ENCODE measurements at places on chromosomes 1 and 21.

DNA sequence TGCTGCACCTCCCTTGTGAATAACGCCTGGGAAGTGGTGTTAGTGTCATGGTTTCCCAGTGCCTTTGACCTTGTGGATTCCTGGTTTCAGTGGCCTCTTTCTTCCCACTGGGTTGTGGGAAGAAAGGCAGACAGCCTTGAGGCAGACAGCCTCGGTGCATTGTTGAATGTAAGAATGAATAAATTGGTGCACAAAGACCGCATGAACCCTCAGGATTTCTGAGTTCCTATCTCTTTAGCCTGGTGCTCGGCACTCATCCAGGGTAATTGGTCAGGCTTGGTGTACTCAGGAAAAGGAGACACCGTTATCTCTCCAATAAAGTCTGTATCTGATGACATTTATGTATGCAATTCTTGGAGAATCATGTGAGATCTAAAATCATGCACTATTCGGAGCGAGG lies 5.1 kb downstream of the ZNF362 start:
- H3K4me1 ChIP-seq, result peaks cover 46% of the 10 kb centered on the region
- peak overlapping the region; percentile 7 for H3K4me3 ChIP-seq
- H3K27me3 ChIP-seq, result no peaks in the 10 kb centered on the region
- peaks cover 3% of the 10 kb centered on the region for H3K36me3 ChIP-seq

DNA sequence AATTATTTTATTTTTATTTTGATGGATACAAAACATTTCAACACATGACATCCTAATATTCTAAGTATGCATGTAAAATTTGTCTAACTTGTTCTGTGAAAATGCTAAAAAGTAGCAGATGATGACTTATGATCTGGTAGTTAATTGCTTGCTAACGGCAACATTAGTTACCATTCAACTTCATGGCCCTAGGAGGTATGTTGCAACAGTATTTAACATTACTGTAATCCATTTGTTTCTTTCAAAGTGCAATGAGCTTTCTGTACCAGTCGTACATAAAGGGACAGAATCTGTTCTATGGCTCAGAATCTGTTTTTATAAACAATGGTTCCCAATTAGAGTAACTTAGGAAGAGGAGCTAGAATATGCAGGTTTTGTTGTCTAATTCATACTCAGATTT lies 91.5 kb upstream of the ZNHIT6 start:
- no peaks in the 10 kb centered on the region for H3K36me3 ChIP-seq
- peak overlapping the region; percentile 42 for H3K27ac ChIP-seq
- no peak for DNase-seq
- no peak overlapping the region for H3K4me3 ChIP-seq
- H3K4me1 ChIP-seq, result peaks cover 24% of the 10 kb centered on the region
- no peaks in the 10 kb centered on the region for H3K27me3 ChIP-seq

DNA sequence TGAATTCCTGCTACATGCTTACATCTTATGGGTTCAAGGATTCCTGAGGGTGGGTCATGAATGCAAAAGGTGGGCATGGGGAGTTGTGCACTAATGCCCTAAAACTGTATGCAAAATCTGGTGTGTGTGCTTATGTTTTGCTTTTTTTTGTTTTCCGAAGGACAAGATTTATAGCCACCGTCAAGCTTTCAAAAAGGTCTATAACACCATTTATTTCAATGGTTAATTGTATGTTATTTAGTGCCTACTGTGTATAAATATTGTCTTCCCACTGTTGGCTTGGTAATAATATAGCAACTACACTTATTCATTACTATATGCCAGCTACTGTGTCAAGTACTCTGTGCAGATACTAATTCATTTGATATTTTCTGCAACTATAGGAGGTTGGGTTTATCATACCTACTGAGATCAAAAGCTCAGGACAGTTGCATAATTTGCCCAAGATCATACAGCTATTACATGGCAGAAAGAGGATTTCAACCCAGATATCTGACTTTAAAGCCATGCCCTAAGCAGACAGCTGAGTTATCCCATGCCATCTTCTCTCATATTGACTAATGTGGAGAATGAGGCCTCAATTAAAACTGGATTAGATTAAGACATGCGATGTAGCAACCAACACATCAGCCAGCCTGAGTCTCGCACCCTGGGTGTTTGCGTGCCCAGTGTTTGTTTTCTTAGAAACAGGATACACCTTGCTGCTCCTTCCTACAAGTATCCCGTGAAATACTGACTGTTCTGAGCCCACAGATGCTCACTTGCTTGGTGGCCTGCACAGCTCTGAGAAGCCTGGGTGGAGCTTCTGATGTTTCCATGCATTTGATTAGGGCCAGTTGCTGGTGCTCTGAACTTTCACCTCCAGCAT lies 34.6 kb downstream of the GADD45A start:
- H3K4me3 ChIP-seq, result no peak overlapping the region
- no peak for DNase-seq
- H3K27ac ChIP-seq, result no peak overlapping the region
- H3K27me3 ChIP-seq, result no peaks in the 10 kb centered on the region

DNA sequence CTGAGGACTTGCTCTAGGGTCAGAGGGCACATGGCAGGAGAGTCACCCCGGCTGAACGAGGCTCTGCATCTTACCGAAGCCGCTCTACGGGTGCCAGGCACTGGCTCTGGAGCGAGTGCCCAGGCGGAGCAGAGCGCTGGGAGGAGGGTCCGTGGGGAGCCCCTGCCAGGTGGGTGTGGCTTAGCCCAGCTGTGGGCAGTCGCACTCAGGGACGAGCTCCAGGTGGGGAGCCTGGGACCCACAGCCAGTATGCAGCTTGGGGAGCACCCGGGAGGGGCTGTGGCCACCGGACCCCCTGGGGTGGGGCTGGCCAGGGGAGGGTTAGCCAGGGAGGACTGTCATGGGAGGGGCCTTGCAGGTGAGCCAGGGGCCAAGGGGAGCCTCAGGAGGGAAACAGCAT lies 3.8 kb downstream of the AGRN start:
- H3K27ac ChIP-seq, result no peak overlapping the region
- H3K36me3 ChIP-seq, result no peaks in the 10 kb centered on the region
- H3K4me1 ChIP-seq, result peaks cover 8% of the 10 kb centered on the region
- no peak overlapping the region for H3K4me3 ChIP-seq

- H3K36me3 ChIP-seq, result peaks cover 15% of the 10 kb centered on the region
- no peaks in the 10 kb centered on the region for H3K27me3 ChIP-seq
- no peak for DNase-seq
Measured at GRCh38 chr1:85578321-85579295, 2.0 kb upstream of the CCN1 start.

- no peak for DNase-seq
- H3K27me3 ChIP-seq, result no peaks in the 10 kb centered on the region
- no peaks in the 10 kb centered on the region for H3K4me1 ChIP-seq
- no peak overlapping the region for H3K27ac ChIP-seq
- H3K36me3 ChIP-seq, result no peaks in the 10 kb centered on the region
Measured at GRCh38 chr1:3727042-3727824, 25.0 kb upstream of the CCDC27 start.

GRCh38 chr1:203858055-203858454 lies 3.3 kb upstream of the SNRPE start:
- peaks cover 4% of the 10 kb centered on the region for H3K36me3 ChIP-seq
- H3K27me3 ChIP-seq, result no peaks in the 10 kb centered on the region
- peak overlapping the region; percentile 73 for H3K27ac ChIP-seq
- no peak for DNase-seq
- H3K4me1 ChIP-seq, result peaks cover 8% of the 10 kb centered on the region

DNA sequence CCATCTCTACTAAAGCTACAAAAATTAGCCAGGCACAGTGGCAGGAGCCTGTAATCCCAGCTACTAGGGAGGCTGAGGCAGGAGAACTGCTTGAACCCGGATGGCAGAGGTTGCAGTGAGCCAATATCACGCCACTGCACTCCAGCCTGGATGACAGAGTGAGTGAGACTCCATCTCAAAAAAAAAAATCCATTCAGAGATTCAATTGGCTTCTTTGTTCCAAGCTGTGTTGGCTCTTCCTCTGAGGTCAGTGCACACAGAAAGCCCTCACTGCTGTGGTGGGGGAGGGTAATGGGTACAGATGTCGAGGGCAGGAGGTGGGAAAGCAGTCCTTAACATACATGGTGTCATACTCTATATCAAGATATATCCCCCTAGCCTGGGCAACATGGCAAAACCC lies 14.7 kb downstream of the TIE1 start:
- DNase-seq, result no peak
- no peak overlapping the region for H3K4me3 ChIP-seq
- H3K27me3 ChIP-seq, result no peaks in the 10 kb centered on the region
- H3K27ac ChIP-seq, result no peak overlapping the region

DNA sequence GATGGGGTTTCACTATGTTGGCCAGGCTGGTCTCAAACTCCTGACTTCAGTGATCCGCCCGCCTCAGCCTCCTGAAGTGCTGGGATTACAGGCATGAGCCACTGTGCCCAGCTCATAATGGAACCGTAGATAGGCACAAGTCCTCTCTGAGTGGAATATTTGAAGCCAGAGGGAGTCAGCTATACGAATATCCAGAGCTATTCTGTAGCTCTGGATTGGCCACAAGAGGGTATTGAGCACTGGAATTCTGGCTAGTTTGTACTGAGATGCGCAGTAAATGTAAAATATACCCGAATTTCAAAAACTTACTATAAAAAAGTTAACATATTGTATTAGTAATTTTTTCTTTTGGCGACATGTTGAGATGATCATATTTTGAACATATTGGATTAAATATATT lies 851 bp upstream of the VPS13D start:
- H3K4me3 ChIP-seq, result no peak overlapping the region
- H3K27ac ChIP-seq, result no peak overlapping the region
- H3K4me1 ChIP-seq, result peaks cover 17% of the 10 kb centered on the region
- H3K27me3 ChIP-seq, result no peaks in the 10 kb centered on the region
- H3K36me3 ChIP-seq, result no peaks in the 10 kb centered on the region

GRCh38 chr1:18794561-18794960 lies 64.9 kb downstream of the TAS1R2 start:
- H3K36me3 ChIP-seq, result no peaks in the 10 kb centered on the region
- no peaks in the 10 kb centered on the region for H3K4me1 ChIP-seq
- DNase-seq, result no peak
- H3K4me3 ChIP-seq, result no peak overlapping the region

GRCh38 chr1:164369698-164370365 lies 189.2 kb upstream of the PBX1 start:
- DNase-seq, result no peak
- H3K4me1 ChIP-seq, result no peaks in the 10 kb centered on the region
- H3K4me3 ChIP-seq, result no peak overlapping the region
- no peak overlapping the region for H3K27ac ChIP-seq
- no peaks in the 10 kb centered on the region for H3K36me3 ChIP-seq

DNA sequence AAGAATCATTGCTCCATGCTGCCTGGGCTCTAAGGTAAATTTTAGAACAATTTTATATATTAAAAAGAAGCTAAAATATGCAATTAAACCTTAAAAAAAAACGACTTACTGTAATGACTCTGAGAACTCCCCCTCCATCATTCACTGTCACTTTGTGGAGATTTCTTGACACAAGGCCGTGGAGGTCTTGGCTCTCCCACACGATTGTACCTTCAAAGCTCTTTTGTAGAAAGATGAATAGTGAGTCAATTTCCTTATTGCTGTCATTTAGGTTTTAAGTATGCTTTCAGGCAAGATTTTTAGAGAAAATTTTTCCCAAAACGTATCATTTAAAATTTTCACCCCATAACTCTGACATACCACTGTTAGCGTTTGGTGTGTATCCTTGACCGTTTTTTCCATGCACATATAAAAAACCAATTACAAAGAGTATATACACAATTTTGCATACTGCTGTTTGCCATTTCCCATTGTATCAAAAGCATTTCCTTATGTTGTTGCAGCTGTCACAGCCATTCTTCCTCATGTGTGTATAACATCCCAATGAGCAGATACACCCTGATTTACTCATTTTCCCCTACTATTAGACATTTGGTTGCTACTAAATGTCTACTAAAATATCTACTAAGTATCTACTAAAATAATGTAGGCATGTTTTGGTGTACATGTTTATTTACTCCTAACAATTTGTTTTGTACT lies 33.4 kb downstream of the B3GALNT2 start:
- H3K27ac ChIP-seq, result no peak overlapping the region
- peaks cover 6% of the 10 kb centered on the region for H3K36me3 ChIP-seq
- no peaks in the 10 kb centered on the region for H3K27me3 ChIP-seq

DNA sequence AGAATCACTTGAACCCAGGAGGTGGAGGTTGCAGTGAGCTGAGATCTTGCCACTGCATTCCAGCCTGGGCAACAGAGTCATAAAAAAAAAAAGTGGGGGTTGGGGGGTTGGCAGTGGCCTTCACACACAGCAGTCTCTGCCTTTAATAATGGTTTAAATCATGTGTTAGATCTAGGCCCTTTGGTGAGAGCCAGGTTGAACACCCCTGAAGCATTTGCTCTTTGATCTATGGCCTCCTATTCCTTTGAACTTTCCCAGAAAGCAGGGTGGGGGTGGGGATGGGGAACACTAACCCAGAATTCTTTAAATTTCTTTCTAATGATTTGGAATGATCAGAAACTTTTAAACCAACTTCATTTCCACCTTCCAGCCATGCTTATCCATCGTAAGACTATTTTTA lies 313.0 kb downstream of the KIF26B start:
- H3K27me3 ChIP-seq, result no peaks in the 10 kb centered on the region
- H3K4me3 ChIP-seq, result no peak overlapping the region
- H3K36me3 ChIP-seq, result no peaks in the 10 kb centered on the region
- no peaks in the 10 kb centered on the region for H3K4me1 ChIP-seq

DNA sequence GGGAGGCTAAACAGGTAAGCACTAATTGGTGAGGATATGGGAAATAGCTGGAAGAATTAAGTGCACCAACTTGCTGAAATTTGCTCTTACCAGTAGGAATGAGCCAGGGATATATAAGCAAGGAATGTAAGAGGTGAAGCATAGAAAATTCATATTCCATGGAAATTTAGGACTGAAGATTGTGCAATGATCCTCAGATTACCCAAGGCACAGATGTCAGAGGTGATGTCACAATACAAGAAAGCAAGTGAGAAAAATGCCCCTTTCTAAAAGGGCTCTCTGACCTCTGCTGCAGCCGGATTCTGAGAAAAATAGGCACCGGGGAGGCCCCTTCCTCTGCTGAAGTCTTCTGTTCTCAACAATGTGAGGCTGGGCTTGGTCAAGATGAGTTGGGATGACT lies 112.3 kb upstream of the ZNF678 start:
- no peak for DNase-seq
- H3K27ac ChIP-seq, result no peak overlapping the region
- H3K4me1 ChIP-seq, result no peaks in the 10 kb centered on the region
- H3K36me3 ChIP-seq, result no peaks in the 10 kb centered on the region
- H3K27me3 ChIP-seq, result no peaks in the 10 kb centered on the region
- H3K4me3 ChIP-seq, result no peak overlapping the region

- no peaks in the 10 kb centered on the region for H3K4me1 ChIP-seq
- no peak for DNase-seq
- no peak overlapping the region for H3K4me3 ChIP-seq
- no peak overlapping the region for H3K27ac ChIP-seq
Measured at GRCh38 chr1:182685215-182685614, 828 bp upstream of the RGS8 start.

DNA sequence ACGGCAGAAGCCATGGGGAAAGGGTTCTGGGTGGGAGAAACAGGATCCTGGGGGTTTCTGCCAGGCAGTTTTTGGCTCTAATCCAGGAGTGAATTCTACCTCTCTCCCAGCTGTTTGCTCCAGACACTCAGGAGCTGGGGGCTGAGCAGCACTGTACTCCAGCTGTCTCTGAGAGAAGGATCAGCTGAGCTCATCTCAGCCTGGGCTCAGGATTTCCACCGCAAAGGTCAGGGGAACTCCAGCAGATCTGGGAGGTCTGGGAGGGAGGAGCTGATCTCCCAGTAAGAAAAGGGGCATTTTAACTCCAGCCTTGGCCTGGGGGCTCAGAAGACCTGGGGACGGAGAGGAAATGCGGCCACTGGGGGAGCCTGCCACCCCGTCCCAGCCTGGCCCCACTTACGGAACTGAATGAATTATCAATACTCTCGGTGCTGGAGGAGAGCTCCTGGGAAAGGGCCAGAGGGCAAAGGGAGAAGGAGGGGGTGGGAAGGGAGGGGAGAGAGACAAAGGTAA lies 17.3 kb downstream of the PI4KB start:
- H3K4me1 ChIP-seq, result peaks cover 46% of the 10 kb centered on the region
- peaks cover 52% of the 10 kb centered on the region for H3K36me3 ChIP-seq
- no peak for DNase-seq
- no peak overlapping the region for H3K27ac ChIP-seq

All from thoracic aorta (tissue), 2 donors.